ENCODE measurements at places on chromosomes 1 and 21.

GRCh38 chr1:191022856-191023255 is 545.2 kb upstream of the BRINP3 start:
- DNase-seq: no peak

DNA sequence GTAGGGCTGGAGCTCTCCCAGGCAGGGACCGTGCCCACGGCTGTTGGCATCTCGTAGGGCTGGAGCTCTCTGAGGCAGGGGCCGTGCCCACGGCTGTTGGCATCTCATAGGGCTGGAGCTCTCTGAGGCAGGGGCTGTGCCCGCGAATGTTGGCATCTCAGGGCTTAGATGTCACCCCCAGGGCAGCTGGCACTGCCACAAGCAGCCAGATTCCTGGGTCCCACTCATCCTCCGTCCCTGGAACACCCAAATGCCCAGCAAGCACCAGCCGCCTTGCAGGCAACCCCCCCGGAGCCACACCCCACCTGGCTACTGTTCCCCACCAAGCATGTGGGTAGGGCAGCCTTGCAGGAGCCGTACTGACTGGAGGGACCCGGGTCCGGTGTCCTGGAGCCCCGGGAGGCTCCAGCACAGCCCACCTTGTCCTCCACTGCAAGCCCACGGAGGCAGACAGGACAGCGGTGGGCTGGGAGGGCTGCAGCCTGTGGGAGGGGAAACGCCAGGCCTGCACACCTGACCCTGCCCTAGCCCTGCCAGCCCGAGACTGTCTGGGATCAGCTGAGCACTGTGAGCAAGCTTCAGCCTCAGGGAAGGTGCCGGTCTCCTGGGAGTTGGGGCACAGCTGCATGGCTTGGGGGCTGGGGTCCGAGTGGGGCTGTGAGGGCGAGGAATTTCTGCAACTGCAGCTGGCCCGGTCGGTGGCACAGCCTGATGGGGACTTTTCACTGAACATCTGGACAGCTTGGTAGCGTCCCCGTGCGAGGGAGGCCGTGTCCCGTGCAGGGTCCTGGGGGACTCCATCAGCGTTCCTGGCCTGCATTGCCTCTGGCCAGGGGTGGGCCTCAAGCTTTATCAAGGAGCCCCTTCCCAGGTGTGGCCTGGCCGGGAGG is 53.6 kb downstream of the COL18A1 start:
- DNase-seq: no peak

DNA sequence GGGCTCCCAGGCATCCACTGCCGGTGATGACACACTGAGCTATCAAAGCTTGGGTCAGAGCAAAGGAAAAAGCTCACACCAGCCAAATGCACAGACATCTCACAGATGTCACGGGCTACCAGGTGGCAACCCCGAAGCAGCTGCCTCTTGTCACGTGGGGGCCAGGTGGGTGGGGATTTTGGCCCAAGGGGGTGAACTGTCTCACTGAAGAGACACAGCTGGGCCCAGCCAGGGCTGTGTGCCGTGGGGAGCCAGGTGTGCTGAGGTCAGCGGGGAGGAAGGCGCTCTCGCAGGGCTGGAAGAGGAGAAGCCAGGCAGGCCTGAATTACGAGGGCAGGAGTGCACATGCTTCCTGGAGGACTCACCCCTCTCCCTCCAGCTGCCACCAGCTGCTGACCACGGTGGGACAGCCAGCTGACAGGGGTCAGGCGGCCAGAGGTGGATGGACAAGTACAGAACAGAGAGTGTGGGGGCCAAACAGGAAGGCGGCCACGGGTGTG is 32.4 kb downstream of the KCNN3 start:
- DNase-seq: no peak

GRCh38 chr1:239125893-239126292 is 260.5 kb upstream of the CHRM3 start:
- DNase-seq: no peak

DNA sequence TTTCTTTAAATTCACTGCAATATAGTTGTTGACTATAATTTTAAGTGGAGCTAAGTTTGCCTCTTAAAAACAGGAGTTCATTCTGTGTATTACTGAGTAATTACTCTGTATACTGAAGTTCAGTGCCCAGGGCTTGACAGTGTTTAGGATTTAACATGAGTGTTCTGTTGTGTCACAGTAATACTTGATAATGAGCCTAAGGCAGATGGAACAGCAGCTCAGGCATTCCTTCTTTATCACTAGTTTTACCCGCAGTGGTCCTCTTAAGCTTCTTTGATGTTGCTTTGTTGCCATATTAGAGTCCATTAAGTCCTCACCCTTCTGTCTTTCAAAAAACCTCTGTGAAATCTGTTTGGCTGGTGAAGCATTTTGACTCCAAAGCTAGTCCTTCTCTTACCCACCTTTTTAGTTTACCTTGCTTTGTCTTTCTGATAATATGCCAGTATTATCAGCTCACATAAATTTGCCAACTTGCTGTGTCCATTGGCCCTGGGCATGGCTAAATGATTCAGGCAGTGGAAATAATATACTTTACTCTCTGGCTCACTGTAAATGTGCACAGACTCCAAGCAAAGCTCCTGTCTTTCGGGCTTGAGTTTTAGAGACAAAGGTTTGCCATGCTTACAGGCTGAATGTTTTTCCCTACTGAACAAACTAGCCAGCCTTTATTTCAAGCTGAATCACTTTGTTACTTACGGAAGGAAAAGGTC is 17.7 kb downstream of the HIPK1 start:
- no peak for DNase-seq
